ENCODE measurements at places on chromosomes 11 and 22. TPM values are rescaled to one million over a fixed set of nuclear protein-coding genes. Genes with fewer than 3 reads are reported as not detected.

- H3K4me3 ChIP-seq: no peak overlapping the region
- no peaks in the 10 kb centered on the region for H3K27me3 ChIP-seq
- no peaks in the 10 kb centered on the region for H3K36me3 ChIP-seq
- H3K27ac ChIP-seq: no peak overlapping the region
- DNase-seq: no peak
- H3K4me1 ChIP-seq: no peaks in the 10 kb centered on the region
Observed at GRCh38 chr22:30830907-30831306, 136.2 kb downstream of the OSBP2 start.

Gene SMTNL1
- not detected for total RNA-seq

DNA sequence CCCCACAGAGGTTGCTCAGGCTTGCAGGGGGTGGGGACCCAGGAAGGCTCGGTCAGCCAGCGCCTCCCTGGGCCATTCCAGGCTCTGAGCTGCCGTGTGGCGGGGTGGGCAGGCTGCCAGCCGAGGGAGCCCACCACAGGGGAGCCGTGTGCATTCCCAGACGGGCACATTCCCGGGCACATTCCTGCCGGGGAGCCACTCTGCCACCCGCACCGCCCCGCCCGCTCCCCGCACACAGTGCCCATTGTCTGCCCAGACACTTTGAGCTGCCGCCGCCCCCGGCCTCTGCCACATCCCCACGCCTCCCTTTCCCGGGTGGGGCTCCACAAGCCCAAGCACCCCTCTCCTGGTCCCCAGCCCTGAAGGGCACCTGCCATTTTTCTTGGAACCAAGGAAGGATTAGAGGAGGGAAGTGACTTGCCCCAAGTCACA is 27.4 kb downstream of the RPL3 start:
- H3K27ac ChIP-seq: peak overlapping the region; percentile 72
- H3K4me3 ChIP-seq: no peak overlapping the region
- no peaks in the 10 kb centered on the region for H3K36me3 ChIP-seq
- no peaks in the 10 kb centered on the region for H3K4me1 ChIP-seq

Gene C22orf15
- total RNA-seq: not detected
